ENCODE measurements at places on chromosomes 13 and 19.

GRCh38 chr13:111502957-111503356 is 182.5 kb downstream of the TEX29 start:
- no peak for DNase-seq

GRCh38 chr13:48165063-48165462 is 67.9 kb upstream of the ITM2B start:
- DNase-seq = no peak

- no peak for DNase-seq
These were observed 15.5 kb downstream of the PGLS start for GRCh38 chr19:17526922-17527321.

GRCh38 chr13:29802621-29803020 is 47.8 kb downstream of the UBL3 start:
- no peak for DNase-seq

DNA sequence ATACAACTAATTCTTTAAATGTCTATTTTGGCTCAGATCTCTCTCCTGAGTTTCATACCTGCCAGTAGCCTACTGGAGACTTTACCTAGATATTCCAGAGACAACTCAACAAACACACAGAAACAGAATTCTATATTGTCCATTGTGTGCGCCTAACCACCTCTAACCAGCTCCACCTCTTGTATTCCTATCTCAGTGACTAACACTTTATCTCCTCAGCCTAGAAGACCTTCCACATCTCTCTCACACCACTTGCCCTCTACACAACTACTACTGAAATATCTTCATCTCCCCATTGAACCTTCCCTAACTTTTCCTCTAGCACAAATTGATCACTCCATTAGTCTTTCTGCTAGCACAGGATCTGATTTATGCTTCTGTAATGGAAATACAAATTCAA is 6.7 kb downstream of the VWA8 start:
- DNase-seq = no peak

- no peak for DNase-seq
These were observed 52.7 kb downstream of the SIAH3 start for GRCh38 chr13:45798851-45799250.

- no peak for DNase-seq
These were observed 1443.1 kb downstream of the PCDH9 start for GRCh38 chr13:65787082-65787481.

GRCh38 chr13:112785483-112785856 is 95.6 kb downstream of the ATP11A start:
- DNase-seq = no peak

GRCh38 chr13:47846886-47847285 is 154.2 kb downstream of the SUCLA2 start:
- no peak for DNase-seq

DNA sequence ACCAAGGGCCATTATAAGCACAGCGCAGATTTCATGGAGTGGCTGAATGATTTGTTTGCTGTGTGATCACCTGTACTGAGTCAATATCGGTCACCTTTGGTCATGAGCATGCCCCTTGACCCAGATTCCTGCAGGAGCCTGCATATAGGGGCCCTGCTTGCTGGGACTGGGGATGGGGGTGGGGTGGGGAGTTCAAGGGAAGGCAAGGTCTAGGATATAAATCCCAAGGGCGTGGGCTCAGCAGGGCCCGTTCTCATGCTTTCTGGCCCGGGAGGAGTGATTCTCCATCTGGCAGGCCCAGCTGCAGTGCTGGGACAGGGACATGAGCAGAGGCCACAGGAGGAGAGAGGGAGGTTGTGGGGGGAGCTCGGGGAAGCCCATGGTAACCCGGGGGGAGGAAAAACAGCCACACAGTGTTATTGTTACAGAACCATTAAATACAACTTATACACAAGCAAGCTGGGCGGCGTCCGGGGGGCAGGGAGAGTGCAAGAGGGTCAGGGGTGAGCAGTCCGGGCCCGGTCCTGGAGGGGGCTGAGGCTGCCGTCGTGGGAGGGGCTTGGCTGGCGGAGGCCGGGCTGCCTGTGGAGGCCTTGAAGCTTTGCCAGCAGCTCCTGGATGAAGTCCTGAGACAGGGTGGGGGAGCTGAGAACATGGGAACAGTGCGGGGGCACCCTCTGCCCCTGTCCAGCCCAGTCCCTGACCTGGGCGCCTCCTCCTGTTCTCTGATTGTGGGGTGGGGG is 5.2 kb downstream of the PPP1R14A start:
- DNase-seq = no peak

- no peak for DNase-seq
These were observed 51.9 kb upstream of the SLC15A1 start for GRCh38 chr13:98804336-98804855.

- DNase-seq = no peak
These were observed 1.4 kb upstream of the USF2 start for GRCh38 chr19:35267353-35267817.

- no peak for DNase-seq
These were observed 30.2 kb upstream of the ZNF331 start for GRCh38 chr19:53507523-53508442.

DNA sequence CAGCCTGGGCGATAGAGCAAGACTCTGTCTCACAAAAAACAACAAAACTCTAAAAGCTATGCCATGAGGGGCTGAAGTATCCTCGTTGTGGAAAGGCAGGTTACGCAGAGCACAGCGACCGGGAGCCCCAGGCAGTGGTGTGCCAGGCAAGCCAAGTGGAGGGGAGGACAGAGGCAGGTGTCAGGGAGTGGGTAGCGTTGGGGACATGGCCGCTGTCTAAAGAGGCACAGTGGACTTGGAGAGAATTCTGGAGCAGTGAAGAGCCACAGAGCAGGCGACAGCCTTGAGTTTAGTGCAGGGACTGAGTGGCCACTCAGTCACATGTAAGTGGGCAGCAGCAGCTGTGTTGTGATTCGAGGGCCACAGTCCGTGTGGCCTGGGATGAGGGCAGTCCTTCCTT is 541.7 kb downstream of the FGF9 start:
- no peak for DNase-seq

DNA sequence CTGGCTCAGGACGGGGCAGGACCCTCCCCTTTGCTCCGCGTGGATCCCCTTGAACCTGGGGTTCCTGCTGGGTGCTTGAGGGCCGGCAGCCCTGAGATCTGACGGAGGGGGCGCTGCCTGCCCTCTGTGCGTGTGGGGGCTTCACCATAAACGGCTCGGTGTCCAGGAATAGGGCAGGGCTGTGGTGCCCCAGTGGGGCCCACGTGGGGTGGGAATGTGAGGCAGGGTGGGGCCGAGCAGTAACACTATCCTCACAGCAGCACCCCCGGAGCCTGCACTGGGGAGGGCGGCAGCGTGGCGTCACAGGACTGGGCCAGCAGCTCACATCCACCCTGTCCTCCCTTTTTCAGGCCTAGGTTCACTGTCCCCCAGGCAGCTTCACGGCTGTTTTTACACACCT is 38.0 kb downstream of the GAS6 start:
- DNase-seq = no peak

DNA sequence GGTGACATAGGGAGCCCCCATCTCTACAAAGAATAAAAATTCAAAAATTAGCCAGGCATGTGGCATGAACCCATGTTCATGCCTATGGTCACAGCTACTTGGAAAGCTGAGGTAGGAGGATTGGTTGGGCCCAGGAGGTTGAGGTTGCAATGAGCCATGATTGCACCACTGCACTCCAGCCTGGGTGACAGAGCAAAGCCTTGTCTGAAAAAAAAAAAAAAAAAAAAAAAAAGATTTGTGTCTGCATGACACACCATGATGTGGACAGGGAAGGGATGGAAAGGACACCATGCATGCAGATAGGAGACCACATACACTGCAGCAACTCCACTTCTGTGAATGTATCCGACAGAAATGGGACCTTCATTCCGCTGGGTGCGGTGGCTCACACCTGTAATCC is 34.0 kb upstream of the HOMER3 start:
- DNase-seq = no peak

DNA sequence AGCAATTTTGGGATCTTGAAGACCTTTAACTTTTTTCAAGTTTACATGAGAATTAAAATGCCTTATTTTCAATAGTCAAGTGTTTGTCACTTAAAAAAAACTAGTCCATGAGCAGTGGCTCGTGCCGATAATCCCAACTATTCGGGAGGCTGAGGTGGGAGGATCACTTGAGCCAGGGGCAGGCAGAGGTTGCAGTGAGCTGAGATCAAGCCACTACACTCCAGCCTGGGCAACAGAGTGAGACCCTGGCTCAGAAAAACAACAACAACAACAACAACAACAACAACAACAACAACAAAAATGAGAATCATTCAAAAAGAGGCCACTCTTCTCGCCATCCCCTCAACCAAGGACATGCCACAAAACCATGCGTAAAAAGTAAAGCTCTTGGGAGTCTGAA is 5.7 kb downstream of the FOXO1 start:
- no peak for DNase-seq

DNA sequence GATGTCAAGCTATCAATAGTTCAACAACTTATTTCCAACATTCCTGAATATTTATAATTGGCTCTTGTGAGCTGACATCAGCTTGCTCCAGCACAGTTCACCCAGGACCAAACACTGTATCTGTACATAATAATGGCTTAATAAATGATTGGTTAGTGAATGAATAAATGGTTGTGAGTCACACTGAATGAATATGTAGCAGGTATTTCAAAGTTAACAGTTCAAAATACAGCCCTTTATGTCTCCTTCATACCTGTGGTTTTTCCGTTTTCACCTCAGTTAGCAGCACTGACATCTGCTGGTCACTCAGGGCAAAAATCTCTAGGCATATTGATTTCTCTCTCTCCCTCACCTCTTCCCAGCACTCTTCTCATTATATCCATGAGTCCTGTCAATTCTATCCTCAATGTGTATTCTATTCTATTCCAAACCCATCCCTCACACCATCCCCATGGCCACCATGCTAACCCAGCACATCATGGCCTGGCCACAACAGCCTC is 76.3 kb downstream of the PEG3 start:
- DNase-seq = no peak

- DNase-seq = no peak
These were observed 938 bp downstream of the JSRP1 start for GRCh38 chr19:2255112-2255845.

DNA sequence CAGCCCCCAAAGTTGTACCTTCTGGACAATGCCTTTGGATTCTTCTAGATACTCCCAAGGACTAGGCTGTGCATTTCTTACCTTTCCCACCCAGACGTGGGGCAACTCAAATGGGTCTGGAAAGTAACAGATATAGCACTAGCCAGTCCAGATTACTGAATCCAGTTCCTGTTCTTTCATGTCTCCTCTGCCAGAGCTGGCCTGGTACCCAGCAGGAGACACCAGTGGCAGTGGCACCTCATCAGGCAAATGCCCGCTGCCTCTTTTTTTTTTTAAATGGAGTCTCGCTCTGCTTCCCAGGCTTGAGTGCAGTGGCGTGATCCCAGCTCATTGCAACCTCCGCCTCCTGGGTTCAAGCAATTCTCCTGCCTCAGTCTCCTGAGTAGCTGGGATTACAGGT is 43.2 kb downstream of the N4BP2L2 start:
- no peak for DNase-seq

- DNase-seq = no peak
These were observed 3.5 kb downstream of the LGALS7B start for GRCh38 chr19:38792250-38793111.

DNA sequence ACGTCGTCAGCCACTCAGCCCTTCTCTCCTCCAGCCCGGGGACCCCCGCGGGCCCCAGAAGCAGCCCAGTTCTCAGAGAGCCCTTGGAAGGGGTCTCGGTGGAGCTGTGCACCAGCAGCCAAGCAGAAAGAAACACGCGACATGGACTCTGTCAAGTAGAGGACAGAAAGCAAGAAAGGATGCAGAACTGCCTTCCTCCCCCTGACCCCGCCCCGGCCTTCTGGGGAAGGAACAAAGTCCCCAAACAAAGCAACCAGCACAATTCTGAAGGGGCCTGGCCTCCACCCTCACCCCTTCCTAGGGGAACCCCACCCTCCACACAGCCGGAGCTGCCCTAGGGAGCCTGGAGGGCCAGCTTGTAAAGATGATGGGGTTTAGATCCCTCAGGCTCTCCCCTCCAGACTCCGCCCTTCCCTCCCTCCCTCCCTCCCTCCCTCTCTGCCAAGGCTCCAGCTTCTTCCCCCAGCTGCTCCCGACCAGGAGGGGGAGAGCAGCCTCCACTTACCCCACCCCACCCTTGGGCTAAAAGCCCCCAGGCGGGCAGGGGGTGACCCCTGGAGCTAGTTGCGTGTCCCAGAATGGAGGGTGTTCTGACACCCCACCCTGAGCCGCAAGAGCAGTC is 7.8 kb downstream of the LYL1 start:
- DNase-seq = no peak

GRCh38 chr13:94119360-94119936 is 360.0 kb downstream of the DCT start:
- no peak for DNase-seq

DNA sequence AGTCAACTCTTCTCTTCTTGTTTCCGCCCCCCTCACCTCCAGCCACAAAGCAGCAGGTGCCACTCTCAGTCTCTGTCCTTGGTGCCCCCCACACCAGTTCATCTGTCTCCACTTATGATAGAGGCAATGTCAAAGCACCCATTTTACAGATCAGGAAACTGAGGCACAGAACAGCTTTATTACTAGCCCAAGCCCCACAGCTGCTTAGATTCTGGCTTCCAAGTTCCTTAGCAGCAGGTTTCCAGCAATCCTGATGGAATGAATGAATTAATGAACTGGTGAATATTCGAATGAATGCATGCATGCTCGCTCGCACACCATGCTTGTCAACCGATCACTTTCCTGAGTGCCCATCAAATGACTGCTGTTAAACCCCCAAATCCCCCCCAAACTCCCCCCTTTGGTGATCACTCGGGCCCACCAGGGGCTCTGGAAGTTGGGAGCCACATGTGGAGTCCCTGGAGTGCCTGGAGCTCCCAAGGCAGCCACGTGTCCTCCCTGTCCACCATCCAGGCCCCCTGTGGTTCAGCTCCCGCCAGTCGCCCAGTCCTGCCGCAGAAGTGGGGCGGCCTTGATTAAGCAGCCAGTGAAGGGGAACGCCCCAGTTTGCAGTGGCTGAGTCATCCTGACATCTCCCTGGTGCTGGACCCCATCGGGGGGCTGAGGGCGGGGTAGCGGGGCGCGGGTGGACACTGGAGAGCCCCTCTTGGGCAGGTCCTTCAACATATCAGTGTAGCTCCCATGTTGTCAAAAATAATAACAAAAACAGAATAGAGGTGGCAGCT is 6.8 kb downstream of the PTPRS start:
- no peak for DNase-seq

- DNase-seq = no peak
These were observed 529.9 kb downstream of the SLITRK1 start for GRCh38 chr13:83352391-83352790.

DNA sequence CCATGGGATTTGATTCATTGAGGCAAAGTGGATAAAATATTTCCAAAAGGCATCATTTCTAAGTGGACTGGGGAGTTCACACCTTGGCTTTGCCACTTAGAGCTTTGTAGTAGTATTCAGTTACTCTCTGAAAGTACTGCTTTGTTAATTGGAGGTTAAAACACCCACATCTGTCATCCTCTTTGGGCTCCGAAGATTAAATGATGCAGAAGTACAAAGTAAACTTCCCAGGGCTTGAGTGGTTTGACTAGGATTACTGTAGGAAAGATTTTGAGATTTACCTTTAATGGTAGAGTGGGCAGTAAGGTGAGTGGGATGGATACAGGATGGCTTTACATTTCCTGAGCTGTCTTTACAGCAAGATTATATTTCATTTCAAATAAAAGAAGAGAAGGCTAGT is 42.4 kb downstream of the WASF3 start:
- DNase-seq = no peak

- no peak for DNase-seq
These were observed 4.0 kb upstream of the FLT3LG start for GRCh38 chr19:49469828-49470614.
